Dermis blood vessel endothelial cell (primary cell): ENCODE measurements at places on chromosomes 2 and 18. TPM values are rescaled to one million over a fixed set of nuclear protein-coding genes. Genes with fewer than 3 reads are reported as not detected.

GRCh38 chr2:58553937-58554336 lies 312.8 kb upstream of the FANCL start:
- DNase-seq: peak; percentile 1

DNA sequence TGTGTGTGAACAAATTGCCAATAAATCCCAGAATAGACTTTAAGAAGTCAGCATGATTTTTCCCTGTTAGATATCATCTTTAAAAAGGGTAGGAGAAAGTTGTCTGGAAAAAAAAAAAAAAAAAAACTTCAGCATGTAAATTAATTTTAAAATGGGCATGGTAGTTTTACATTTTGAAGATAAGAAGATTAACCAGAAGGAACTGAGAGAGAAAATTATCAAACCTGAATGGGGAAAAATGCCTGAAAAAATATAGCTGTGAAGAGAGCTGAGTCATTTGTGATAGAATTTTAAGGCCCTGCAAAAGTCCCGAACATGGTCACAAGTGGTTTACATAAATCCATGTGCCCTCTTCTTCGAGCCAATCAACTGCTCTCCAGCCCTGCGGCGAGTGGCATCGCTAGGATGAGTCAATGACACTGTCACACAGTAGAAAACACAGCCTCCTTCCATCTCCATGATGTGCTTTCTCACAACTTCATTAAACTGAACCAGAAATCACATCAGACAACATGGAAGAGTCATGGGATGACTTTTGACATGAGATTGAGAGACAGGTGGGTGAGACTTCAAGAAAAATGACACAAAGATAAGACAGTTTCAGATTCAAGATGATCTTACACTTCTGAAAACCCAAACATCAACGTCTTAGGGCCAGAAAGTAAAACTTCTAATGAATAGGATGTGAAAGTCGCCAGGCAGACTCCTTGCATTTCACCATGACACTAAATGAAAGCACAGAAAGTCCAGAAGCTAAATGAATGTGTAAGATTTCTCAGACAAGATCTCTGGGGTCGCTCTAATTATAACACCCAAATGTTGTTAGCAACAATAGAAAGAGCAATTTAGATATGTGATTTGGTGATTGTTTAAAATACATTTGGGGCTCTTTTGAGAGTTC lies 273.0 kb upstream of the ID2 start:
- DNase-seq: no peak

DNA sequence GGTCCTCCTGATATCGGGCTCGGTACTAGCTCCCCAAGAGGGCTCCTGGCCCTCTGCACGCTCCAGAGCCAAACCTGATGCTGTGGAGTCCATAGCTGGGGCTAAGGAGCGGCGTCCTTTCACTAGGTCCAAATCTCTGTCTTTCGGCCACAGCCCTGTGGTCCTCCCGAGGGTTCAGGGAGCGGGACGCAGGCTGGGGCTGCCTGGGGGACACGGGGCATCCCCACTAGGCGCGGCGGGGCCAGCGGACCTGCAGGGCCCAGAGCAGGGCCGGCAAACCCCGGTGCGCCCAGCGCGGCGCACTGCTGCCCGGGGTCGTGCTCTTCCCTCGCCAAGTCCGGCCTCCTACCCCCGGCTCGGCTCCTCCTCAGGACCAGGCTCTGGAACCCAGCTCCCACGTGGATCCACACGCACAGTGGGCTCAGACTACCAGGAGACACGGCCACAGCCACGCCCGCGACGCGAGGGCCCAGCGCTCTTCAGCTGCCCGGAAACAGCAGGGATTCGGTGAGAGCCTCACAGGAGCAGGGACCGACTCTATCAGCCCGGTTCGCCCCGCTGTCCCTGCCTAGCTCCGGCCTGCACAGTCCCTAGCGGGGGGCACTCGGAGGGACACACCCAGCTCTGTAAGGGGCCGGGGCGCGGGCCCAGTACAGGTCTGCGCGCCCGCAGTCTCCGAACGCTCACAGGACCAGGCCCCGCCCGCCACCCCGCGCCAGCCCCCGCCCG lies 593 bp downstream of the ZNF514 start:
- DNase-seq: peak; percentile 47

- DNase-seq: no peak
Measured at GRCh38 chr2:67498931-67499330, 101.8 kb downstream of the ETAA1 start.

DNA sequence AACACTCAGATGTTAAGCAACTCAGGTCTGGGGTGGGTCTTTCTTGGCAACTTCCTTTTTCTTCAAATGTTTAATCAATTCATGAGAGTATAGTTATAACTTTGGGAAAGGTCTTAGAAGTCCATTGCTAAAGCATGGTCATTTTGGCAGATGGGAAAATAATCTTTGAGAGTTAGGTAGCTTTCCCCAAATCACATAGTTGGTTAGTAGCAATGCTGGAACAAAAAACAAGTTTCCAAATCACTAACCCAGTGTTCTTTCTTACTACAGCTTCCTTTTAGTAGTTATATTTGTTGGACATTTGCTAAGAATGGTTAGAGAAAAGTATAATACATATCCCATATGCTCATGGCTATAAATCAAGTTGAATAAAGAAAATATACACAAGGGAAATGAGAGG lies 185.2 kb upstream of the SLC14A2 start:
- no peak for DNase-seq

DNA sequence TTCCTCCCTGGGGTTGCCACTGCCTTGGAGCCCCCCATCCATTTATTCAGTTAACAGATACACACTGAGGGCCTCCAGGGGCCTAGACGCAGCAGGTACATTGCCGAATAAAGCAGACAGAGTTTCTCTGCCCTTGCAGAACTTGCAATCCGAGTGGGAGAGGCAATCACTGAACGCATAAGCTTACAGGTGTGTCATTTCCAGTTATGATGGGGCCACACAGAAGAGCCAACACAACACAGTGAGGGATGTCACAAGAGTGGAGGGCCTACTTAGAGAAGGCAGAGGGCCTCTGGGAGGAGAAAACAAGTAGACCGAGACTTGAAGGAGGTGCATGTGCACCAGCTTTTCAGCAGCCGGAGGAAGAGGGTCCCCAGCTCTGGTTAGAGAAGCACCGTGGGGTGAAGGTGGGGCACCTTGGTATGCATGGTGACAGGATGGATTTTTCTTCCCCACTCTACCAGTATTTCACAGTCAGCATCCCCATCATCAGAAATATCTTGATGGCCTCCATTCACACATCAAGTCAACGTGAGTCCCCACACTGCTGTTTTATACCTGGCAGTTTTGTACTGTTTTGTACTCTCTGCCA lies 150.9 kb downstream of the SMAD7 start:
- no peak for DNase-seq

The CD226 gene
- total RNA-seq: 1.0 and 2.8 TPM in 2 replicates

- peak; percentile 76 for DNase-seq
Measured at GRCh38 chr2:714005-714741, 37.0 kb upstream of the TMEM18 start.

The ACVR1 gene
- total RNA-seq: 19.6 and 29.5 TPM in 2 replicates

GRCh38 chr18:46264255-46264654 lies 160.1 kb downstream of the HAUS1 start:
- DNase-seq: peak; percentile 58

GRCh38 chr2:96535331-96535730 lies 1.2 kb upstream of the ARID5A start:
- no peak for DNase-seq

The ADAM23 gene
- total RNA-seq: 0.85 and 3.4 TPM in 2 replicates

DNA sequence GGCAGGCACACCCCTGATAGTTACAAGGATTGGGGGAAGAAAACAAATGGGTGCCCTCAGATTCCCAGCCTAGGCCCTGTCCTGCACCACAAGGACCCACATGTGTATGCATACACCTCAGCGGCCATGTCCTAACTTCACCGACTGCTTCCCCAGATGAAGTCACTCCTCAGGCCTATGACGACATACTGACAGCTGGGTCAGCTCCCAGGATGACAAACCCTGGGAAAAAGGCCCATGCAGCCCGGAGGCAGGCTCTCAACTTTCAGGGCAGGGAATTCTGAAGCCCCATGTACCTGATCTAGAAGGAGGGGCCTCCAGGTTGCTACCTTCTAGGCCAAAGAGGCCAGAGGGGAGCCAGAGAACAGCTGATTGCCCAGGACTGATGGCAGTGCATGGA lies 11.0 kb upstream of the PLEKHM3 start:
- no peak for DNase-seq

DNA sequence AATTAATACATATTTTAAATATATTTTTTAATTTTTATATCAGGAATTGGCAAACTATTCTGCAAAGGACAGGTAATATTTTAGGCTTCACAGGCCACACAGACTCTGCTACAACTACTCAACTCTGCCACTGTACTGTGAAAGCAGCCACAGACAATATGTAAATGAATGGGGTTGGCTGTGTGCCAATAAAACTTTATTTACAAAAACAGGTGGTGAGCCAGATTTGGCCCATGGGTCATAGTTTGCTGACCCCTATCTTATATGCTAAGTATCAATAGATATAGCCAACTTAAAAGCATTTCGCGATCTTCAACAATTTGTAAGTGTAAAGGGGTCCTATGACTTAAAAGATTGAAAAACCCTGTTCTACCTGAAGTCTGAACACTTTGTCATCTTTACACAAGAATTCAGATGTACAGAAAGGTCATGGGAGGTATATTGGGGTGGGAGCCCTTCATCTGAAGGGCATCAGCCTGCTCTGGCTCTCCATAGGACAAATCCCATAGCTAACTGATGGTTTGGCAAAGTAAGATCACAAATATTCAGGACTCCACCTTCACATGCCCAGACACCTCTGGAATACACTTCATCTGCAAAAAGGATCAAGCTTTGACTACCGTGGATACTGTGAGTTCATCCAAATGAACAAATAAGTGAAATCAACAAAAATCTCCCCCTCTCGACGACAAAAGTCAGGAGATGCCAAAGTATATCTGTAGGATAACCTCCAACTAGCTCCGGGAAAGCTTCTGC lies 65.9 kb downstream of the C1D start:
- peak; percentile 27 for DNase-seq
